ENCODE measurements at places on chromosomes 5 and 9.

- peak; percentile 29 for DNase-seq
Observed at GRCh38 chr9:133184971-133185370, 21.3 kb upstream of the GBGT1 start.

DNA sequence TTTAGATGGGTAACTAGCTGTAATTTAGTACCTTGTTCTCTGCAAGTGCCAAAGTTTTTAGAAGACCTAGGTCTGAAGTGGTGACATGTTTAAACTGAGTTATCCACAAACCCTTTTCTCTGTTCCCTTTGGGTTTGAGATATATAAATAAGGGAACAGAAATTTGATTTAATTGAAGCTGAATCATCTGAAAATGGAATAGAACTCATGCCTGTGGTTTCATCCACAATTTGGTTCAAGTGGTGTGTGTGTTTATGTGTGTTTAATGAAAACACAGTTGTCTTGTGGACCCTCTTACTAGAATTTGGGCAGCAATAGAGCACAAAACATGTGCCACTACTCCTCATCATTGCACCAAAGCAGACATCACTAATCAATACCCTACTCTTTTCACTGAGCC, 216.9 kb downstream of the GLIS3 start:
- DNase-seq: no peak

GRCh38 chr9:34710023-34710422, at the start of gene CCL21:
CCL21 (minus strand) TSS chr9:34710136; CDS start chr9:34710066, 70 bp downstream.
- DNase-seq: no peak

GRCh38 chr5:148836272-148837250, 10.2 kb downstream of the ADRB2 start:
- no peak for DNase-seq

DNA sequence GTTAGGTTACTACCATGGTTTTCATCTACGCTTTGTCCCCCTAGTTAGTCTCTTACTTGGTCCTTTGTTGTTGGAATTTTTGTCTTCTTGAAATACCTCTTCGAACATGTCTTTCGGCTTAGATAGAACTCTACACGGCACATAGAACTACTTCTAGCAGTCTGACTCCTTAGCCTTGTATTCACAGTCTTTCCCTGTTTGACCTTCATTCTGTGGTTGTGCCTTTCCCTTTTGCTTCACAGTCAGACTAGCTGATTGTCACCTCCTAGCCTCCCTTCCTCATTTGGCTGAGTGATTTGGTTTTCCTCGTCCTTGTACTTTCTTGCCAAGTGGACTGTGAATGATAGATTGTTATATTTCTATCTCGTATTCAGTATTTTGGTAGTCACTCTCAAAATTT, 10.7 kb downstream of the SMAD5 start:
- no peak for DNase-seq

DNA sequence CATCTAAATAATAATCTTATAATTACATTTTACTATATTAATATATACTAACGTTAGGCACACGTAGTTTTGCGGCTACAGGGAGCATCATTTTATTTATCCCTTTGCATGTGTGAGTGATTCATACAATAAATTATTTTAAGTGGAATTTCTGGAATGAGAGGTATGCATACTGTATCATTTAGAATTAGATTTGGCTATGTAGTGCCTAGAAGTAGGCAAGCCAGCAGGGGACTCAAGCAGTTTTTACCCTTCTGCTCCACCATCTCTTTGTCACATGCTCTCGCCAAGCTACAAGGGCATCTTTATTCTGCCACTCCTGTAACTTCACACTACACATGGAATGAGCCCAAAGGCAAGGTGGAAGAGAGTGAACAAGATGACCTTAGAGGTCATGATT, 60.8 kb downstream of the MEGF10 start:
- no peak for DNase-seq

GRCh38 chr9:114371973-114372917, 15.5 kb downstream of the AKNA start:
- DNase-seq: peak; percentile 85

DNA sequence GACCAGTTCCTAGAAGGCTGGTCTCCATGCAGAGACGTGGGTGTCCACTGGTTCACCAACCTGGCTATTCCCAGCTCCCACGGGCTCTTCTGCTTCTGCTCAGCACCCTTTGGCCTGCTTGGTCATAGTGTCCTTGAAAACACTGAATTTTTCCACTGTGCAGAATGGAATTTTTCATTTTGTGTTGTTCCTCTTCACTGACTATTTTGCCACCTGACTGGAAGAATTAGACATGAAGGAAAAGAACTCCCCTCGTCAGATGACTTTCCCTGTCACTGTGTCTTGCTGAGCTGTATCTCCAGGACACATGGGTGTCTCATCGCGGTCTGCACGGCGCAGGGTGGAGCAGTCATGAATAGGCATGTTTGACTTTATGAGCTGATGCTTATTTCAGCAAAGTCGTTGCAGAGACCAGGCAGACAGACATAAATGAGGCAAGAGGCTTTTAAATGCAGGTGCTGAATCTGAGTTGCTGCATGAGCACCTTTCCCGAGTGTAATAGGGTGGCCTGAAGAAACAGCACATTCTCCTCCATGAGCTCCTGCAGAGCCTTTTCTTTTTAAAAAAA, 50.2 kb upstream of the SEMA4D start:
- DNase-seq: no peak

DNA sequence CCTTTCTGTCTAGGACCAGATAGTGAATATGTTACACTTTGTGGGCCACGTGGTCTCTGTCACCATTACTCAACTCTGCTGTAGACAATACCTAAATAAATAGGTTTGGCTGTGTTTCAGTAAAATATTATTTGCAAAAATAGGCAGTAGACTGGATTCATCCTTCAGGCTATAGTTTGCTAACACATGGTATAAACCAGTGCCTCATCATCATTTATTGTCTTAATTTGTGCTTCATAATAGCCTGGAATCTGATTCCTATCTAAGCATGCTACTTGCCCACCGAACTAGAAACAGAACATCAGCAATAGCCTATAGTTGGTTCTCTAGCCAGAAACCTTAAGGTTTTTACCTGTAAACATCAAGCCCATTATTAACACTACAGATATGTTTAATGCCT, 215.6 kb downstream of the FBXL7 start:
- no peak for DNase-seq

DNA sequence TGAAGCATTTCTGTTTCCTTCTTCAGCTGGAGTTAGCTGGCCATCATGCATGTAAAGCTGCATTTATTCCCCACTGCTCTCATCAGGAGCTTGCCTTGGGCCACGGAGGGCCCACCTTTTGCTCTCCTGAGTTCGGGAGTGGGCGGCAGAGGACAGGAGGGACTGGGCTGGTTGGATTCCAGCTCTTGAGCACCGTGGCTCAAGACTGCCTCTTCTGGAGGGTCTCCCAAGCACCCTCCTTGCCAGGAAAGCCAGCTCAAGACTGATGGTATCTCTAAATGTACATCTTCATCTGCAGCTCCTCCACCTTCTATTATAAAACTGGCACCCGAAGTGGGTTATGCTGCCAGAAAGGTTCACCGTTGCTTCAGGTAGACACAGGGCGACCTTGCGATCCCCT, 399.6 kb upstream of the IRX1 start:
- DNase-seq: no peak

GRCh38 chr5:61999371-61999770, 306.6 kb upstream of the KIF2A start:
- no peak for DNase-seq

- no peak for DNase-seq
Observed at GRCh38 chr9:36029202-36029601, 7.5 kb upstream of the RECK start.

DNA sequence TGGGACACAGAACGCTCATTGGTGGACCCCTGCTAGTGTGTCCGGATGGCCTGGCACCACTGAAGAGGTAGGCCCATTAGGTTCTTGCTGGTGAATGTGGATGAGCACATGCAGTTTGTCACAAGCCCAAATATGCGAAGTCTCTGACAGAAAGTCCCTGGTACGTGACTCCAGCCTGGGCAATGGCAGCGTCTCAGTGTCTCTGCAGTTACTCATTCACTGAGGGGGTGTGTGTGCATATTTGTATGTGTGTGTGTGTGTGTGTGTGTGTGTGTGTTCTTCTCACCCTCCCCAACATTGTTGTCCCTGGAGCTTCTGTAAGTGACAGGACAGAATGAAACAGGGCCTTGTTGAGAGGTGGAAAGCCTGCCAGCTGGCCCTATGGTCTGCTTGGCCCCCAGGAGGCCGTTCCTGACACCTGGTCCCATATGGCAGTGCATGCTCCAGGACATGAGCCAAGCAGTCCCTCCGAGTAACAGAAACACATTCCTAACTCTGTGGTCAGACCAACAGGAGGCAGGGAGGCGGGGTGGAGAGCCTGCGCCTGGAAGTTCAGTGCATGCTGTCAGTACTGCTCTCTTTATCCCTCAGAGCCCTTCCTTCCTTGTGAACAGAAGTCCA, 169.9 kb downstream of the SLC28A3 start:
- no peak for DNase-seq

GRCh38 chr5:109868737-109869136, 179.0 kb downstream of the MAN2A1 start:
- DNase-seq: no peak

DNA sequence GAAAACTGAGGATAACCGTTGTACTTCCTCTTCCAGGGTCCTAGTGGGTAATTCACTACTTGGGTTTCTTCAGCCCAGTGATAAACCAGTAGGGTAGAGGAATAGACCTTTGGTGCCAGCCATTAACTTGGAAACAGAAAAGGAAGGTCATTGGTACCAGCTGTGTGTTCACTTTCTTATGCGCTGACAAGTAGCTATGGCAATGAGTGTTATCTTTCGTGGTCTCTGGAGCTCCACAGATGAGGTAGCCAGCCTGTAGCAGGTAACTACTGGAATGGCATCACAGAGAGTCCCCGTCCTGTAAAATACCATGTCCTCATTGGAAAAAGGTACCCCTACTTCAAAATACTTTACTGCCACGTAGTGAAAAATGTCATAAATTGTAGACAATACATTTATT, 2.3 kb downstream of the UHRF2 start:
- peak; percentile 6 for DNase-seq

- no peak for DNase-seq
Observed at GRCh38 chr9:38619556-38620447, 594 bp downstream of the ANKRD18A start.

- DNase-seq: no peak
Observed at GRCh38 chr5:152739916-152740315, 334.8 kb upstream of the NMUR2 start.

GRCh38 chr5:10578869-10579268, 15.0 kb downstream of the ANKRD33B start:
- no peak for DNase-seq

DNA sequence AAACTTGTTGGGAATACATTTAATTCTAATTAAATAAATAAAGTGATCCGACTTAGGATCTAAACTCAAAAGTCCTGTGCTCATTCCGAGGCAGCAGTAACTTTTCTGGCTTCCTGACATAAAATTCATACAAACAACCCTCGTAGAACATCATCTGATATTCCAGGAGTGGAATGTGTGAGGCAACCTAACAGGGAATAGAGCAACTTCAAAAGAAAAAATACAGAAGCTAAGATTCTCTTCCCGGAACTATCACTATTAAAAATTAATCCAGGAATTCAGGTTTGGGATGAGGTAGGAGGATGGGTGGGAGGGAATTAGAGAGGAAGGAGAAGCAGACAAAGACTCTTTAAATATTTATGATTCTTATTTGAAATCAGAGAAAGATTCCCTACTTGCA, 32.9 kb upstream of the TRIO start:
- DNase-seq: no peak

DNA sequence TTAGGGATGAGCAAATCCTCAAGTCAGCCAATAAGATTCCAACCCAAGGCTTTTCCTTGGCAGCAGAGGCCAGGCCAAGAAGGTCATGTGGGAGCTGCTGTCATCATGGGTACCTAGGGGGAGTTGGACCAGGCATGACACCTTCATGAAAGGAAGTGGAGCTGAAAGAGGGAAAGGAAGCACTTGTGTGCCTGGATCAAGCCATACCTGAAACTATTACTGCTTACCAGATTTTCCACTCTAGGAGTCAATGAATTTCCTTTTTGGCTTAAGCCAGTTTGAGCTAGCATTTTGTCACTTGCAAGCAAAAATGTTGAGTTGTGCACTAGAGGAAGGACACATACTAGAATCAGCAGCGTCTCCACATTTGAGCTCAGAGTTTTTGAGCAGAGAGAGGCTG, 14.5 kb upstream of the WNK2 start:
- no peak for DNase-seq

DNA sequence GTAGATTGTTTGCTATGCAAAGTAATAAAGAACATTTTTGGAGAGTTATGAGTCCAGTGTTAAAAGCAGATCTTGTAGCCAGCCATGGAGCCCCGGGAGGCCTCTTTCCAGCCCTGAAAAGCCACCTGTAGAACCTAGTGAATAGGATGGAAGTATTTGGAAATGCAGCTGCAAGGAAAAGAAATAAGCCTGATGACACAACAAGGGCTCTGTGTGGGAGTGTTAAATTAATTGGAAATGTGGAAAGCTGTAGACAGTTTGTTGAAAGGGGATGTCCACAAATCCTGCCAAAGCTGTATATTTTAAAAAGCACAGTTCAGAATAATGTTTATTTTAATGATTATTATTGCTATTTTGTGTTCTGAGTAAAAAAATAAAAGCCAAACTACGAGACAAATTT, 152.5 kb upstream of the GHR start:
- DNase-seq: no peak

- no peak for DNase-seq
Observed at GRCh38 chr9:99356512-99356971, 134.5 kb downstream of the SEC61B start.

DNA sequence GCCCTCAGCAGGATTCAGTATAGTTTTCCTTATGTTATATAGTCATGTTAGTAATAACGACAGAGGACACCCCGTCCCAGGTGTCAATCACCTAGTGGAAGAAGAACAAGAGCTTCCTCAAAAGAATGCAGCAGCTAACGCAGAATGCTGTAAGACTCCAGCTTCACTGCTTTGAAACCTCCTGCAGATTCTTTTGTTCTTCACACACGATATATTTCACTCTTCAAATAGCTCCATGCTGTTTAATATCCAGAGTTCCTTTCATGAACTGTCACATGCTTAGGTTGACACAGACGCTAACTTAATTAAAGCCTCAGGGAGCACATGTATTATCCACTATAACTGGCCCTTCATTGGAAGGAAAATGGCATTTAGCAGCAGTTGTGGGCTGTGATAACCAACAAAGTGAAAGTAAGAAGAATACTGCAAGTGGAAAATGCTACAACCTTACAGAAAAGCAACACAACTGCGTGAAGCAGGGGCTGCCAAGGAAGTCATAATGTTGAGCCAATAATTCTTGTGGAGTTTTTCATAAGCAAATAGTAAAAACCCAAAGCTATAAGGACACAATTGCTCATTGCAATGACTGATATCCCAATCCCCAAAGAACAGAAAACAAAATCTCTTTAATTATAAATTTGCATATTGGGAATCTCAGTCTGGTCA, 387.5 kb downstream of the PLK2 start:
- no peak for DNase-seq

GRCh38 chr5:103808464-103809106, 246.0 kb upstream of the NUDT12 start:
- no peak for DNase-seq

- DNase-seq: no peak
Observed at GRCh38 chr9:11931751-11932150, 761.4 kb upstream of the TYRP1 start.

DNA sequence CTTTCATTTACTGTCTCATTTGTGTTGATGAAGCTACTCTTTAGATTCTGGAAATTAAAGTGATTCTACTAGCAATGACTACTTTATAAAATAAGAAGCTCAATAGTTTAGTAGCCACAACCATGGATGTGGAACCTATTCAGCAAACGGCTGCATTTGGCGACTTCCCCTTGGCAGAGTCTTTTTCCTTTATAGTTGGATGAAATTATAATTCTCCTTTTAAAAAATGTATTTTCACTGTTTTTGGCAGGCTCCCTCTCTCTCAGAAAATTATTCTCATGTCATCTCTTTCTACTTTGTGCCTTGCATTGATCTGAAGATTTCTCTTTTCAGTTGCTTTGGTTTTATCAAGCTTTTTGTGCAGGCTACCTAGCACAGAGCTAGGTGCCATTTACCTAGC, 50.6 kb upstream of the KCNN2 start:
- no peak for DNase-seq
